ENCODE measurements at places on chromosomes 4 and X.
A peak's percentile ranks its signal among the peaks of the same experiment; 100 is the strongest.

DNA sequence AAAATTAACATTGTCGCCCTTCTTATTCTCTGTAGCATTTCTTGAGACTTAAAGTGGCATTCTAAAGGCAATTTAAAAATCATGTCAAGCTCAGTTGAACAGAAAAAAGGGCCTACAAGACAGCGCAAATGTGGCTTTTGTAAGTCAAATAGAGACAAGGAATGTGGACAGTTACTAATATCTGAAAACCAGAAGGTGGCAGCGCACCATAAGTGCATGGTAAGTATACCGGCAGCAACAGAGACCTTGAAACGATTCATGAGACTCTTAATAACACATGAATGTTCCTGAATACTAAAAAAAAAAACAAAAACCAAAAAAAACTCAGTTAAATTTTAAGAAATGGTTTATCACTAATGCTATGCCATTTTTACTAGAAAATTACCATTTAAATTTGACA, 82.4 kb upstream of the HPRT1 start:
- peak; percentile 1 for DNase-seq

GRCh38 chr4:38382520-38382919, 281.5 kb upstream of the KLF3 start:
- no peak for DNase-seq

- DNase-seq, result no peak
These were observed 106.3 kb upstream of the BOD1L1 start for GRCh38 chr4:13733817-13734216.

DNA sequence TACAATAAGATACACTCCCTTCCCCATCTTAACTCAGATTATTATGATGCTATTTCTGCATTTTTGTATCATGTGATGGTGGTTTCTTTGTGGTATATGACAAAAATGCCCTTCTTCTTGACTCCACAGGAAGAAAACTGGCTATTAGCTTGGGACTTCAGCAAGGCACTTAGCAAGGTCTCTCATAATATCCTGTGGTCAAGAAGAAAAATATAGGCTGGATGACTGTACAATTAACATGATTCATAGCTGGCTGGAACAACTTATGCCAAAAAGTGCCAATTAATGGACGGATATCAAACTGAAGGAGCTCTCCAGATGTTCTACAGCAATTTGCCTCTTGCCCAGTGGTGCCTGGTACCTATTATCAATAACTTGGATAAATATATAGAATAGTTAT, 2.3 kb upstream of the MID1IP1 start:
- no peak for DNase-seq

DNA sequence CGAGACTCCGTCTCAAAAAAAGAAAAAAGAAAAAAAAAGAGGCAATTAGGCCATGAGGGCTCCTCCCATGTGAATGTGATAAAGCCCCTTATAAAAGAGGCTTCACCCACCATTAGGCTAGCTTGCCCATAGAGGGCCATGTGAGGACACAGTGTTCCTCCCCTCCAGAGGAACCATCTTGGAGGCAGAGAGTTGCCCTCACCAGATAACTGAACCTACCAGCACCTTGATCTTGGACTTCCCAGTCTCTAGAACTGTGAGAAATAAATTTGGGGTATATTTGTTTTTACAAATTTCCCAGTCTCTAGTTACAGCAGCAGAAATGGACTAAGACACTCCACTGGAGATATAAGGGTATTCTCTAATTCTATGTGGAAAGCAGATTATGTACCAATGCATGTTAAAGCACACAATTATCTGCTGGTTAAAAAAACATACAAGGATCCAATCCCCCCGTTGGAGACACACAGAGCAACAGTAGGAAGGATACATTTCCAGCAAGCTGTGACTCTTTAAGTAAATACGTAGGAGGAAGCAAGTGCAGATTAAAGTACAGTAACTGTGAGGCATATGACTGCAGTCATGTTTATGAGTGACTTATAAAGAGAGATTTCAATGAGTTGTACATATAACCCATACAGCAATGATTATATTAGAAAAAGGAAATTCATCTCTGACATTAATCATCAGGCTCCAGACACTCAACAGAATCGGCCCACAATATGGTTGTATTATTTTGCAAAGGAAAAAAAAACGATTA, 21.4 kb downstream of the SH3RF1 start:
- no peak for DNase-seq

DNA sequence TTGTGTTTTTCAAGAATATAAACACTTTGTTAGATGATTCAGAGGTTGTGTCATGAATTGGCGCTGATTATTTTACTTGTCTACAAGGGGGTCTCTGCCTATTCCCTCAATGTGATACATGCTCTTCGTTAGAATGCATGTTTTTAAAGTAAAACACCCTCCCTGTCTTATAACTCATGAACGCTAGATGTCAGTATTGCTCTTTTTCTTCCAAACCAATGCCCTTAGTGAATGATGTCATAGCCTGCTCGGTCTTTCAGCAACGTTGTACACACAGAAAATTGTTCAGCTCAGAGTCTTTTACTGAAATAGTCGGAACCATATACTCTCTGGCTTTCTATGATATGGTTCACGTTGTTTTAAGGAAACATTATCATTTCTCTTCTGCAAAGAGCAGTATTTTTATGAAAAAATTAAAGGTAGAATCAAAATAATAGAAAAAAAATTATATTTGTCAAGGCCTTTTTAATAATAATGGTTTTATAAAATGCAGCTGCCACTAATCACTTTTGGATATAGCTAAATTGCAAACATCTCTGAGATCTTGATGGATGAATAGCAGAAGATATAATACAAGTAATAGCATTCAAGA, 292.9 kb downstream of the TLL1 start:
- DNase-seq, result no peak

- DNase-seq, result no peak
These were observed 123.5 kb downstream of the TBC1D19 start for GRCh38 chr4:26707342-26707741.

- no peak for DNase-seq
These were observed 4.9 kb downstream of the GNRHR start for GRCh38 chr4:67749286-67749685.

DNA sequence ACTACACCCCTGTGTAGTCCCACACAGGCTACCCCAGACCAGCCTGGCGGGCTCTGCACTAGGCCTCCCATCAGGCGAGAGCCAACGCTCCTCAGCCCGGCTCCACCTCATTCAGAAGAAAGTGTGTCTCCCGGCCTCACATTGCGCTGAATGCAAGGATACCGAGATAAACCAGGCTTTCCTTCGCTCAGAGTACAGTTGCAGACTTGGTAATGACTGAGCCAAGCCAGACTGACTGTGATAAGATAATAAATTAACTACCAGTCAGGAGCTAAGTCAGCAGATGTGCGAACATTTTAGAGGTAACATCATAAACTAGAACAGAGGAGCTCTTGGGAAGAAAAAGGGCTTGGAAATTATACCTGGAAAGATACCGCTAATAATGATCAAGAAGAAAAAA, 397.6 kb downstream of the TRIML1 start:
- DNase-seq, result no peak

DNA sequence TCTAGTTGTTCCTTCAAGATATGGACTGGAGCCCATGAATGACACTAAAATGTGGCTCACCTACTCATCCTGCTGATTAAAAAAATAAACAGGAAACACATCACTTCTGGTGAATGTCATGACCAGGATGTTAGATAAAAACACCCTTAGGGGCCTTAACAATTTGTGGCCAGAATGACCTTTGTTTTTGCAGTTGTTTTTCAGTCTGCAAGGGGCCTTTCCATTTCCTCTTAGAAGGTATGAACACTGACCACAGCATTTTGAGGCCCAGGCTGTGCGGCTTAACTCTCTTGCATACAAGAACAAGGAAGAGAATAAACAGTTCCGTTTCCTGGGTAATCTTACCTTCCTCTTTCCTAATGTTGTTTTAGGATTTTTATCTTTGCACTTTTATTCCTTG, 113.2 kb downstream of the IL1RAPL2 start:
- no peak for DNase-seq

Measured in T-cell (primary cell).